ENCODE measurements at places on chromosomes 11 and 22. TPM values are rescaled to one million over a fixed set of nuclear protein-coding genes. Genes with fewer than 3 reads are reported as not detected.

Gene MRGPRF
- total RNA-seq = 1.7 TPM

GRCh38 chr11:116333001-116333535 lies 439.7 kb downstream of the BUD13 start:
- no peak for ATAC-seq

GRCh38 chr11:2305788-2306451 lies 4.1 kb downstream of the TSPAN32 start:
- no peak for ATAC-seq

DNA sequence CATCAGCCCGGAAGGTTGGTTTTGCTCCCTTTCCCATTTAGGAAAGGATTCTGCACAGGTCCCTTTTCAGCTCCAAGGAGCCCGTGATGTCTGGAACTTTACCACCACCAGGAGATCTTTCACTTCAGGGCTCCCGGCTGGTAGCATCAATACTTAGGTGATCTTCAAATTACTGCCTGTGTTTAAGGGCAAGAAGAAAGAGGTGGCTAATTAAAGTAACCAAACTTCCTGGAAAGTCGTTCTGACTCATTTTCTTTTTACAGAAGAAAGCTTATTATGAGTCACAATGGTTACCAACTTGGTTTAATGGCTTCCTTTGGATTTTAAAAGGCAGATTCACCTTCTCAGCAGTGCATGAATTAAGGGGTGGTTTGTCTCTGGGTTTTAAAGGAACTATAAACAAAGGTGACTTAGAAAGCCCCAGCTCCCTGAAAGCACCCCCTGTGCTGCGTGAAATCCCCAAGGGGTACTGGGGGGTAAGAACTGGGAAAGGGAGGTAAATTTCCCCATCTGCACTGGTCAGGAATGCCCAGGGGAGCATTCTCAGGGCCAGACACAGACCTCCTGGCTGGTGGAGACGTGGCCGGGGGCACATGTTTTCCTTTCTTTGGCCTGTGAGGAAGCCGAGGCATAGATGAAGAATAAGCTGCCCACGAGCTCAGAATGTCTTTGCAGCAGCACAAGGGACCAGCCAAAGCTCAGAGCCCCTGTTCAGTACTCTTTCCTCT lies 8.8 kb downstream of the POU2F3 start:
- peak; percentile 74 for ATAC-seq

DNA sequence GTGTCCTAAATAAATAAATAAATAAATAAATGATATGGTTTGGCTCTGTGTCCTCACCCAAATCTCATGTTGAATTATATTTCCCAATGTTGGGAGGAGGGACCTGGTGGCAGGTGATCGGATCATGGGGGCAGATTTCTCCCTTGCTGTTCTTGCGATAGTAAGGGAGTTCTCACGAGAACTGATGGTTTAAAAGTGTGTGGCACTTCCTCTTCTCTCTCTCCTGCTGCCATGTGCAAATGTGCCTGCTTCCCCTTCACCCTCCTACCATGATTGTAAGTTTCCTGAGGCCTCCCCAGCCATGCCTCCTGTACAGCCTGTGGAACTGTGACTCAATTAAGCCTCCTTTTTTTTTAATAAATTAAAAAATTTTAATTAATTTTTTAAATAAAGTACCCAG lies 138.2 kb downstream of the FBXO7 start:
- ATAC-seq = no peak

- no peak for ATAC-seq
Measured at GRCh38 chr11:114008331-114008730, 33.4 kb downstream of the HTR3A start.

GRCh38 chr22:29125844-29126243 lies 53.0 kb downstream of the KREMEN1 start:
- no peak for ATAC-seq

Gene OR52H1
- total RNA-seq = not detected

Gene UBASH3B
- total RNA-seq = 13.9 TPM

DNA sequence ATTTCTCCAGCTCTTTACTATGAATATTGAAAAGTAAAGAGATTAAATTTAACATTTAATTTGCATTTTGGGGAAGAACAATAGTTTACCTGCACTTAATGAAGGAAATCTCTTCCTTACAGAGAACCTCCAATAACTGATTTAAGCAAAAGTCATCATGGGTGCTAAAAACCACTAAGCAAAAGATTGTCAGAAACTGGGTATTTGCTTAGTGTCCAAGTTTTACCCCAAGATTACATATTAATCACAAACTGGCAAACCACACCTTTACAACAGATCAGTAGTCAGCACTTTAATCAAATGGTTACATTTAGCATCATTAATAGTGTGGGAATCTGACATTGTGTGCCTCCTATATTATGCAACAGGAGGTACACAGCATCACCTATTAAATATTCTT lies 2.7 kb downstream of the ZBTB44 start:
- ATAC-seq = no peak
